GM23248 (cell line): ENCODE measurements at places on chromosomes 3 and 15. TPM values are rescaled to one million over a fixed set of nuclear protein-coding genes. Genes with fewer than 3 reads are reported as not detected.

GRCh38 chr3:103342205-103342731, 907.5 kb downstream of the ZPLD1 start:
- no peaks in the 10 kb centered on the region for H3K4me1 ChIP-seq
- H3K27me3 ChIP-seq: no peaks in the 10 kb centered on the region
- DNase-seq: no peak
- H3K4me3 ChIP-seq: no peak overlapping the region

CAMKV gene
- not detected in 2 replicates for total RNA-seq

DNA sequence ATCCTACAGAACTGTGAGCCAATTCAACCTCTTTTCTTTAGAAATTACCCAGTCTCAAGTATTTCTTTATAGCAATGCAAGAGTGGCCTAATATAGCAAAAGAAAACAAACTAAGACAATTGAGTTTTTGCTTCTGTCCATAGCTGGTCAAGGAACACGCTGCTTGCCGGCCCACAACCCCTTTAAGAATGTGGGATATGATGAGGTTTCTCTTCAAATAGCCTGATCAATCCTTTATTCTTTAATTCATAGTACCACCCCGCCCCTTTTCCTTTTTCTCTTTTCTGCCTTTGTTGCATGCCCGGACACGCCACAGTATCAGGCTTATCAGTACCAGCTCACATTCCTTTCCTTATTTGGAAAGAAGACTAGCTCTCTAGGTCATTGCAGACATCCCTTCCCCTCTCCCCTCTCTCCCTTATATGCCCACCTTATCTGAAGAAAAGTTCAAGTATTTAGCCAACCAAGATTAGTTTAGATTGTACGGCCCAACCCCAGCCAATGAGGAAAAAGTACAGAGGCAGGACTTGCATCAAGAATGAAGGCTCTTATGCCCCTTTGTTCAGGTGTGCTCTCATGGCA, 404.5 kb downstream of the OCA2 start:
- no peak overlapping the region for H3K4me3 ChIP-seq
- no peak for DNase-seq
- no peaks in the 10 kb centered on the region for H3K27me3 ChIP-seq
- H3K27ac ChIP-seq: no peak overlapping the region

PP2D1 gene
- not detected in 2 replicates for total RNA-seq

GRCh38 chr3:152595975-152596821, 238.7 kb upstream of the P2RY1 start:
- H3K4me3 ChIP-seq: peak overlapping the region; percentile 48
- H3K27me3 ChIP-seq: no peaks in the 10 kb centered on the region
- DNase-seq: peak; percentile 68

SCN5A gene
- total RNA-seq: 0.13 TPM in 1 of 2 replicates, not detected in the other

TMEM212 gene
- total RNA-seq: not detected in 2 replicates

- H3K27me3 ChIP-seq: no peaks in the 10 kb centered on the region
- no peak for DNase-seq
- H3K4me3 ChIP-seq: no peak overlapping the region
- no peaks in the 10 kb centered on the region for H3K36me3 ChIP-seq
- 0 out of 2 replicates have a peak, but pooled peaks cover 7% of the 10 kb centered on the region for H3K4me1 ChIP-seq
- no peak overlapping the region for H3K27ac ChIP-seq
Measured at GRCh38 chr3:187900993-187901755, 155.9 kb upstream of the BCL6 start.

CPNE9 gene
- not detected in 2 replicates for total RNA-seq

RPL14 gene
- total RNA-seq: 148 and 220 TPM in 2 replicates

- no peaks in the 10 kb centered on the region for H3K36me3 ChIP-seq
- DNase-seq: peak; percentile 92
- H3K4me3 ChIP-seq: no peak overlapping the region
- no peaks in the 10 kb centered on the region for H3K27me3 ChIP-seq
- H3K4me1 ChIP-seq: peaks cover 21% of the 10 kb centered on the region
- H3K27ac ChIP-seq: peak overlapping the region; percentile 81
Measured at GRCh38 chr3:82087958-82088357, 326.5 kb upstream of the GBE1 start.

TMCO5A gene
- not detected in 2 replicates for total RNA-seq

BCHE gene
- not detected in 2 replicates for total RNA-seq

GRCh38 chr3:21528291-21528995, 222.6 kb downstream of the ZNF385D start:
- no peaks in the 10 kb centered on the region for H3K27me3 ChIP-seq
- no peak overlapping the region for H3K27ac ChIP-seq
- no peak overlapping the region for H3K4me3 ChIP-seq
- H3K4me1 ChIP-seq: peaks cover 9% of the 10 kb centered on the region
- no peak for DNase-seq

CADPS gene
- 4.1 and 11.4 TPM in 2 replicates for total RNA-seq

GRCh38 chr15:78084449-78084750, 6.9 kb upstream of the TBC1D2B start:
- H3K4me1 ChIP-seq: peaks cover 22% of the 10 kb centered on the region
- H3K36me3 ChIP-seq: no peaks in the 10 kb centered on the region
- no peaks in the 10 kb centered on the region for H3K27me3 ChIP-seq
- DNase-seq: no peak
- no peak overlapping the region for H3K4me3 ChIP-seq

LMCD1 gene
- total RNA-seq: 149 and 259 TPM in 2 replicates

MAPKAPK3 gene
- total RNA-seq: 61.5 and 72.1 TPM in 2 replicates

- H3K4me3 ChIP-seq: no peak overlapping the region
- no peak overlapping the region for H3K27ac ChIP-seq
- peaks cover 7% of the 10 kb centered on the region; the same call in 1 of the 2 replicates for H3K36me3 ChIP-seq
Measured at GRCh38 chr3:17407576-17407975, 334.9 kb downstream of the TBC1D5 start.

DNA sequence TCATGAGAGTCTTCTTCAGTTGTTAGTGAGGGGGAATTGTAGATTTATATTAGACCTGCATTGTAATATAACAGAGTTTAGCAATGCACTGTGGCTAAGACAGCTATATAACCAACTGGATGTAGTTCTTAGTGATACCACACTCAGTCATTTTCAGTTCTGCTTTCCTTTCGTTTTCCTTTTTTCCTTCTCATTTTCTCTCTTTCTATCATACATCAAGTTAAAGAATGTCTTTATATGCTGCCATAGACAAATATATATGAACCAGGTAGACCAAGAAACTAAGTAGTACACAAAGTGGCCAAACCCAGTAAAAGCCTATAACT, 43.7 kb upstream of the CD47 start:
- H3K4me1 ChIP-seq: peaks cover 35% of the 10 kb centered on the region
- no peaks in the 10 kb centered on the region for H3K27me3 ChIP-seq
- H3K36me3 ChIP-seq: no peaks in the 10 kb centered on the region
- no peak for DNase-seq
- H3K4me3 ChIP-seq: no peak overlapping the region

- H3K4me3 ChIP-seq: peak overlapping the region; percentile 45
- no peaks in the 10 kb centered on the region for H3K27me3 ChIP-seq
- no peaks in the 10 kb centered on the region for H3K36me3 ChIP-seq
- peaks cover 21% of the 10 kb centered on the region for H3K4me1 ChIP-seq
Measured at GRCh38 chr15:85607842-85608241, 186.9 kb downstream of the KLHL25 start.

DNA sequence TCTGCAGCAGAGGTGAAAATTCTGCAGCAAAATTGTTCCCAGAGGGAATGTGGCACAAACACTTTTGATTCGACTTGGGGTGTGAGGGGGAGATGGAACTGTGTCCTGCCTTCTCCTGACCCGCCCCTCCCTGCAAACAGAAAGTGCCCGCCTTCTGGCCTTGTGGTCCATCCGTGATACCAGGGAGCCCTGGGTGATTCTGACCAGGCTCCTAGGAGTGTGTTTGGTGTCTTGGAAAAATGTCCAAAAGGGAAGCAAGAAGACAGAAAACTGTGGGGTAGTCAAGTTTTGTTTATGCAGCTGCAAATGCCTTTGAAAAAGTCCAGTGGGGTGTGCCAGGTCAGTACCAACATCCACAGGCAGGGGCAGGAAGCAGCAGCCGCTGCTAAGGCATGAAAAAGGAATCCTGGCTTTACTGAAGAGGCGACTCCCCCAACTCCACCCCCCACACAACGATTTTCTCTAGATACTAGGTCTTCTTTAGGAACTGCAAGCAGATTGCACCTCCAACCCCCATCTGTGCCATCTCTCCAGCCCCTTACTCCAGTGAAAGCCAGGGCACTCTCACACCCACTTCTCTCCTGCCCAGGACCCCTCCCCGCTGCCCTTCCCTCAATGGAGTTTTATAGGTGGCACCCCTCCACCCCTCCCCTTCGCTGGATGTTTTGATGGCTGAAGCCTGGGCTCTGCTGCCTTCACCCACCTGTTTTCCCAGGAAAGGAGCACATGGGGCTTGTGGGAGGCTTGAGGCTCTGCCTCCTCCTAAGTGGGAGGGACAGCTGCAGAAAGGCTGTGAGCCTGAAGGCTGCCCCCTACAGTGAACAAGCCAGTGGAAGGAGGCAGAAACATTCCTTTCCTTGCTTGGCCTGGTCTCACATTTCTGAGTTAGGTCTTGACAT, 82.4 kb upstream of the HERC1 start:
- peak; percentile 58 for DNase-seq
- 0 out of 2 replicates have a peak, but pooled peaks cover 3% of the 10 kb centered on the region for H3K4me1 ChIP-seq
- no peak overlapping the region for H3K27ac ChIP-seq
- no peak overlapping the region for H3K4me3 ChIP-seq
- no peaks in the 10 kb centered on the region for H3K27me3 ChIP-seq

- no peaks in the 10 kb centered on the region for H3K27me3 ChIP-seq
- H3K27ac ChIP-seq: no peak overlapping the region
- peak; percentile 69 for DNase-seq
- no peaks in the 10 kb centered on the region for H3K36me3 ChIP-seq
- H3K4me3 ChIP-seq: no peak overlapping the region
Measured at GRCh38 chr3:138439646-138440045, 5.2 kb downstream of the ESYT3 start.

CKMT1A gene
- not detected in 2 replicates for total RNA-seq

DNA sequence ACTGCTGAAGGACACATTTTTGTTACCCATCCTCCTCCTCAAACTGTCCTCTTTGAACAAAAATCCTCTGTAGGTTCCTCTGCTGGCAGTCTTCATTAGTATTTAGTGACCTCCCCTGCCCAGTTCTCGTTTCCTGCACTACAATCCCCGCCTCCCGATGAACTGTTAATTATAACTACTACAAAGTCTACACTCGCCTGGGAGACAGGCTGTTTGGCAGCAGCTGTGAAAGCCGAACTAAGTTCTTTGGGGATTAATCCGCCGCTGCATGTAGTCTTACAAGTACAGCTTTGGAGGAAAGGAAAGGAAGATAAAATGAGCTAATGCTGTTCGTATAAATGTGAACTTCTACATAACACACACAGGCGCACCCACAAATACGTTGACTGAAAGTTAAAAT, 160.0 kb upstream of the WNT5A start:
- H3K36me3 ChIP-seq: no peaks in the 10 kb centered on the region
- H3K4me3 ChIP-seq: no peak overlapping the region
- H3K4me1 ChIP-seq: no peaks in the 10 kb centered on the region
- no peak overlapping the region for H3K27ac ChIP-seq
- DNase-seq: no peak
- H3K27me3 ChIP-seq: peaks cover 72% of the 10 kb centered on the region
